MM.1S (cell line): ENCODE measurements at places on chromosomes 4 and X.

- no peak overlapping the region for H3K27ac ChIP-seq
- no peak overlapping the region for H3K4me3 ChIP-seq
- no peaks in the 10 kb centered on the region for H3K36me3 ChIP-seq
- H3K27me3 ChIP-seq, result no peaks in the 10 kb centered on the region
These were observed 57.2 kb downstream of the TRIM2 start for GRCh38 chr4:153261461-153261860.

DNA sequence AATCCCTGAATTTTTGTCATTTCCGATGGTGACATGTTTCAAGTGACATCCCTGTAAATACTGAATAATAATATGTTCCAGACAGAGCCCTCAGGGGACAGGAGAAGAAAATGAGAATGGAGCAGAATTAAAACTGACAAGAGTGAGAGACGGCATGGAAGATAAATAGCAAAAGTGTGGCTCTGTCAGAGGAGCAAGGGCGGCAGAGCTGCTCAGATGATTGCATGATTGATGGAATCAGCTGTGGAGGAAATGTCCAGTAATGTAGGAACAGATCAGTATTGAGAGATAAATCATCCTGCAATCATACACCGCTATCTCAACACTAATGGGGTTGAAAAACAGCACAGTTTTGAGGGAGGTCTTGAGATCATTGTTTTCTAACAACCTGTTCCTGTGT is 350.3 kb downstream of the STIM2 start:
- H3K27ac ChIP-seq, result no peak overlapping the region
- DNase-seq, result no peak
- no peaks in the 10 kb centered on the region for H3K27me3 ChIP-seq
- H3K4me3 ChIP-seq, result no peak overlapping the region
- H3K4me1 ChIP-seq, result no peaks in the 10 kb centered on the region

DNA sequence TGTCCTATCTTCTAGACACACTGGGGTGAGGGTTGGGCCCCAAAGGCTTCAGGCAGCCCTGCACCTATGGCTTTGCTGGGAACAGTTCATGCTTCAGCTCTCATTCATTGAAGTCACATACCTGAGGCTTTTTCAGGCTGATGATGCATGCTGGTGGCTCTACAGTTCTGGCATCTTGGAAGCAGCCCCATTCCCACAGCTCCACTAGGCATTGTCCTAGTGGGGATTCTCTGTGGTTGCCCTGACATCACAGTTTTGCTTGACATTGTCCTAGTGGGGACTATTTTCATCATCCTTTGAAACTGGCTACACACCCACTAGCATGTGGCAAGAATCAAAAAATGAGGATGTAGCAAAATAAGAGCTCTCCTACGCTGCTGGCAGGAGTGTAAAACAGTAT is 37.7 kb upstream of the C4orf17 start:
- no peaks in the 10 kb centered on the region for H3K27me3 ChIP-seq
- DNase-seq, result no peak
- H3K27ac ChIP-seq, result no peak overlapping the region
- no peaks in the 10 kb centered on the region for H3K4me1 ChIP-seq
- no peaks in the 10 kb centered on the region for H3K36me3 ChIP-seq

GRCh38 chrX:3962511-3963311 is 249.3 kb upstream of the PRKX start:
- peak; percentile 34 for DNase-seq
- no peaks in the 10 kb centered on the region for H3K27me3 ChIP-seq
- no peaks in the 10 kb centered on the region for H3K4me1 ChIP-seq
- H3K36me3 ChIP-seq, result no peaks in the 10 kb centered on the region

- DNase-seq, result no peak
- no peaks in the 10 kb centered on the region for H3K36me3 ChIP-seq
- H3K4me3 ChIP-seq, result no peak overlapping the region
- no peak overlapping the region for H3K27ac ChIP-seq
- no peaks in the 10 kb centered on the region for H3K4me1 ChIP-seq
- H3K27me3 ChIP-seq, result no peaks in the 10 kb centered on the region
These were observed 241.1 kb downstream of the GRXCR1 start for GRCh38 chr4:43133566-43133965.

DNA sequence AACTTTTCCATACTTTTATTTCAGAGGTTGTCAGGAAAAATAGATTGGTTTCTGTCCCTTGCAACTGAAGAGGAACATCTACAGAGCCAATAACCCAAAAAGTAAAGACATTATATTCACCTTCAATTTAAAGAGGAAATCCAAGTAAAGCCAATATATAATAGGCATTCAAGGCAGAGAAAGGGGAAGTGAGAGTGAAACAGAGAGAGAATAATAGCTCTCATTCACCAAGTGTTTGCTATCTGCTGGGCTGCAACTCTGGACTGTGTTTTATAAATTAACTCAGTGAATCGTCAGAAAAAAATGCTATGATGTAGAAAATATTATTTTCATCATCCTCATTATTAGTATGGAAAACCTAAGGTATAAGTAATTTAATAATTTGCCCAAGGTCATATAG is 448.5 kb downstream of the TRAM1L1 start:
- no peaks in the 10 kb centered on the region for H3K36me3 ChIP-seq
- no peak overlapping the region for H3K27ac ChIP-seq
- no peak overlapping the region for H3K4me3 ChIP-seq
- peak; percentile 25 for DNase-seq
- H3K27me3 ChIP-seq, result no peaks in the 10 kb centered on the region
- peaks cover 16% of the 10 kb centered on the region; the same call in 1 of the 2 replicates for H3K4me1 ChIP-seq

DNA sequence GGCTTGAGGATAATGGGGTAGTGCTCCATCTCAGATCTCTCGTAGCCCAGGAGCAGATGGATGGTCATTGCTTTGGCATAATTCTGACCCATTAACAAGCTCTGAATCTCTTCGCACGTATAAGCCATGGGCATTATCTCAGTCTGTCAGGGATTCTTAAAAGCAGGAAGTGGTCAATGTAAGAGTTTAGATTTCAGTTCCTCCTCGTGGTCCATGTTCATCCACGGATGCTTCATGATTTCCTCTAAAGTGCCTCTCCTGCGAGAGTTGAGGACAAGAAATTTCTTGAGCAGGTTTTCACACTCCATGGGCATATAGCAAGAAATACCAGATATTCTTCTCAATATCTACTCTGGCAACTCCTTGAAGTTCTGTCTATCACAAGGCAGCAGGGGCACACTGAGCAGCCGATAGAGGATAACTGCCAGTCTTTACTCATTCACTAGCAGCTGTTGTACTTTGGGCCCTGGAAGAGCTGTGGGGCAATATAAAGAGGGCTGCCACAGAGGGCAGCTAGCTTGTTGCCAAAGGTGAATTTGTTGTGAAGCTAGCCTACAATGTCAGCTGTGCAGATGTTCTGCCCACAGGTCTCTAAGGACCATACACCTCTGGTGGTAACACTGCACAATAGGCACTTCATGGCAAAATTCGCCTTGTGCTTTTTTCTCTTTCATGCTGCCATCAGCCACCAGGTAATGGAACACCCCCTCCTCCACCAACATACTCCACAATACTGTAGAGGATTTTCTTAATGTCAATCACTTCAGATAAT is 52.0 kb upstream of the WDR17 start:
- H3K27me3 ChIP-seq, result no peaks in the 10 kb centered on the region
- no peak overlapping the region for H3K4me3 ChIP-seq
- no peak overlapping the region; the same call in 1 of the 2 replicates for H3K27ac ChIP-seq
- DNase-seq, result peak; percentile 21
- no peaks in the 10 kb centered on the region for H3K36me3 ChIP-seq

- H3K4me1 ChIP-seq, result no peaks in the 10 kb centered on the region
- DNase-seq, result no peak
- no peak overlapping the region for H3K27ac ChIP-seq
- H3K4me3 ChIP-seq, result no peak overlapping the region
- H3K27me3 ChIP-seq, result no peaks in the 10 kb centered on the region
- no peaks in the 10 kb centered on the region for H3K36me3 ChIP-seq
These were observed 39.2 kb upstream of the TLR3 start for GRCh38 chr4:186029571-186030398.

GRCh38 chr4:1533501-1534064 is 127.3 kb upstream of the NKX1-1 start:
- H3K4me3 ChIP-seq, result no peak overlapping the region
- H3K27ac ChIP-seq, result no peak overlapping the region
- no peaks in the 10 kb centered on the region for H3K4me1 ChIP-seq
- H3K27me3 ChIP-seq, result no peaks in the 10 kb centered on the region

GRCh38 chr4:101037938-101038413 is 309.4 kb downstream of the PPP3CA start:
- no peaks in the 10 kb centered on the region for H3K36me3 ChIP-seq
- no peaks in the 10 kb centered on the region for H3K27me3 ChIP-seq
- no peak overlapping the region for H3K4me3 ChIP-seq
- no peak overlapping the region for H3K27ac ChIP-seq
- DNase-seq, result no peak
- H3K4me1 ChIP-seq, result no peaks in the 10 kb centered on the region

- H3K27ac ChIP-seq, result no peak overlapping the region
- no peak overlapping the region for H3K4me3 ChIP-seq
- H3K27me3 ChIP-seq, result peaks cover 28% of the 10 kb centered on the region
- H3K4me1 ChIP-seq, result peaks cover 6% of the 10 kb centered on the region; the same call in 1 of the 2 replicates
These were observed 19.3 kb upstream of the ABLIM2 start for GRCh38 chr4:8177956-8178355.

DNA sequence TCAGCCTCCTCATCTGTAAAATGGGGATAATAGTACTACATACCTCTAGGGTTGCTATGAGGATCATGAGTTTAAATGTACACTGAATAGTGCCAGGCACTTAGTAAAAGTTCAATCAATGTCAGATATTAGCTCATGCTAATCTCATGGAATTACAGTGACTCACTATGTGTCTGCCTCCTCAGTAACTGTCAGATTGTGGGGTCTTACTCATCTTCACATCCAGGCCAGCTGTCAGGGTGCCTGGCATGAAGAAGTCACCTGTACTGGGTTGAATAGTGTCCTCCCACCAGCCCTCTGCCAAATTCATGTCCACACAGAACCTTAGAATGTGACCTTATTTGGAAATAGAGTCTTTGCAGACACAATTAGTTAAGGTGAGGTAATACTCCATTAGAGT is 54.3 kb upstream of the STIM2 start:
- H3K4me1 ChIP-seq, result no peaks in the 10 kb centered on the region
- no peak overlapping the region for H3K27ac ChIP-seq
- no peaks in the 10 kb centered on the region for H3K27me3 ChIP-seq

- no peak overlapping the region for H3K27ac ChIP-seq
- no peaks in the 10 kb centered on the region for H3K36me3 ChIP-seq
- H3K4me1 ChIP-seq, result peaks cover 11% of the 10 kb centered on the region
- no peaks in the 10 kb centered on the region for H3K27me3 ChIP-seq
- DNase-seq, result no peak
- no peak overlapping the region for H3K4me3 ChIP-seq
These were observed 244.3 kb downstream of the ARHGAP10 start for GRCh38 chr4:147975933-147976928.

DNA sequence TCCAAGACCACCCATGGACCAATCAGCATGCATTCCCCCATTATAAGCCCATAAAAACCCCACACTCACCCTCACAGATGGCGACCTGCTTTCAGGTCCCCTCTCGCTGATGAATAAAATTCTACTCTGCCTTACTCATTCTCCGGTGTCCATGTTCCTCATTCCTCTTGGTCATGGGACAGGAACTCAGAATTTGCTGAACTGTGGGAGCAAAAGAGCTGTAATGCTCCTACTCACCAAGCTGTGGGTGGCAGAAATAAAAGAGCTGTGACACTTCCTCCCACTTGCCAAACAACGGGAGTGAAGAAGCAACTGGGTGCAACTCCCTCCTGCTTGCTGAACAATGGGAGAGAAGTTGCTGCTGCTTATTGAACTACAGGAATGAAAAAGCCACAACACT is 168.5 kb upstream of the PCDH18 start:
- H3K4me1 ChIP-seq, result no peaks in the 10 kb centered on the region
- H3K27ac ChIP-seq, result no peak overlapping the region
- DNase-seq, result no peak
- H3K36me3 ChIP-seq, result no peaks in the 10 kb centered on the region
- no peak overlapping the region for H3K4me3 ChIP-seq

- DNase-seq, result no peak
- no peaks in the 10 kb centered on the region for H3K4me1 ChIP-seq
- H3K27ac ChIP-seq, result no peak within 1 kb of the TSS
- H3K4me3 ChIP-seq, result no peak within 1 kb of the TSS
- no peaks in the 10 kb centered on the region for H3K36me3 ChIP-seq
- H3K27me3 ChIP-seq, result no peaks in the 10 kb centered on the region
These were observed at the start of gene SMIM43 for GRCh38 chr4:121764702-121765367. TSS of gene SMIM43 (minus strand) at chr4:121765164. CDS start at chr4:121765105, 59 bp downstream.

DNA sequence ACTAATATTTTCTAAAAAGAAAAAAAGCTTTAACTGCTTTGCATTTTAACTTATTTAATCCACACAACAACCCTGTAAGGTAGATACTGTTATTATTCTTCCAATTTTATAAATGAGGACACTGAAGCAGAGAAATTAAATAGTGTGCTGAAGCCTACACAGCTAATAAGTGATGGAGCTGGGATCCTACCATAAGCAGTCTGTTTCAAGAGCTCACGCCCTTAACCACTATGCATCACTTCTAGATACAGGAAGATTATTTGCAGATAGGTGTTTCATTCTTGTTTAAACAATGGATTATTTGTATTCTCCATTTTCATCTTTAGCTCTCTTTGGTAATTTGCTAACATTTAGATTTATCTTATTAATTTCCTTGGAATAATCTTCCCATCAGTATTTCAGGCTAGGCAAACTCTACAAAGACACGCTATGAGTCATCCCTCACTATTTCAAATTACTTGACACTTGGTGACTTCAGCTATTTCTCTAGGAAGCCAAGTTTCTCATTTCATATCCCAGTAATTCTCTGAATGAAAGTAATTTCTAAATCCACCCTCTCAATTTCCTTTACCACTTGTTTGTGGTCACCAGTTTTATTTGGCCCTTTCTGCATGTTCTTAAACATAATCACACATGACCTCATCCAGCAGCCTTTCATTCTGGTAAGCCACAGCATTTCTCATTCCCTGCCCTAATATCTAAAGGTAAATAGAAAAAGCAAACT is 67.3 kb downstream of the ASB9 start:
- no peaks in the 10 kb centered on the region for H3K27me3 ChIP-seq
- H3K27ac ChIP-seq, result no peak overlapping the region
- H3K4me1 ChIP-seq, result peaks cover 10% of the 10 kb centered on the region
- DNase-seq, result no peak

GRCh38 chr4:76354517-76355473 is 48.3 kb downstream of the STBD1 start:
- peaks cover 5% of the 10 kb centered on the region; the same call in 1 of the 2 replicates for H3K4me1 ChIP-seq
- no peaks in the 10 kb centered on the region for H3K36me3 ChIP-seq
- no peaks in the 10 kb centered on the region for H3K27me3 ChIP-seq
- DNase-seq, result no peak
- H3K4me3 ChIP-seq, result no peak overlapping the region

DNA sequence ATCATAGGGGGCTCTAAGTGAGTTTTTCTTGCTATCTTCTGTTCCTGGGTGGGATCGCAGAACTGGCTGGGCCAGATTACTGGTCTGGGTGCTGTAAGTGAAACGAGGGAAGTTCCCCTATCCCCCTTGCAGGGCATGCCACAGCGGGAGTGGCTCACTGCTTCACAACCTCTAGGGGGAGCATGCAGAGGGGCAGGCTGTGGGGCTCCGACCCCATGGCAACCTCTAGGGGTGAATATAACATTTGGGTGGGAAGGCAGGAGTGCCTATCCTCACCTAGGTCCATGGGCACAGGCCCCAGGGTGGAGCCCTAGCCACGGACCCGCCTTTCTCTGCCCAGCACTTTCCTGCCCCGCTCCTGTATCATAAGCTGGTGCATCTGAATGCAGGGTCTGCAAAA is 1.7 kb upstream of the RRAGB start:
- no peak overlapping the region for H3K4me3 ChIP-seq
- DNase-seq, result no peak
- no peaks in the 10 kb centered on the region for H3K4me1 ChIP-seq
- H3K36me3 ChIP-seq, result no peaks in the 10 kb centered on the region
- H3K27ac ChIP-seq, result no peak overlapping the region
